Activated CD4-positive, alpha-beta memory T cell treated with anti-CD3 and anti-CD28 coated beads for 36 hours (primary cell): ENCODE measurements at places on chromosomes 13 and 19. TPM values are rescaled to one million over a fixed set of nuclear protein-coding genes. Genes with fewer than 3 reads are reported as not detected.

DNA sequence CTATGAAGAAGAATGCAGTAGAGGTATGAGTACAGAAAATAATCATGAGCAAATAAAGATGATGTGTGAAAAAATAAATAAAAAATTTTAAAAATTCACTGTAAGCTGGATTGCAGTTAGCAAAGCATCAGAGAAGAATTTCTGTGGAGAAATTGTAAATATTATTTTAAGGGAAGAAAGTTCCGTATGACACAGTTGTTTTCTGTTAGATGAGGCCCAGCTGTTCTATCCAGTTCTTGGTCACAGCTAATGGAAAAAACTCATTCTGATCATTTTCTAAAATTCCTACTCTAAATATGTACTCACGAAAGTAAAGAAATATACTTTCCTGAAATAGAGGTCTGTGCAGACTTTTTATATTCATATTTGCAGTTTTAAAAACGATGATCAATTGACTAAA lies 578.8 kb downstream of the DCT start:
- H3K27ac ChIP-seq: no peak overlapping the region
- peaks cover 4% of the 10 kb centered on the region for H3K27me3 ChIP-seq
- H3K4me3 ChIP-seq: no peak overlapping the region
- H3K4me1 ChIP-seq: no peaks in the 10 kb centered on the region
- DNase-seq: no peak
- no peaks in the 10 kb centered on the region for H3K36me3 ChIP-seq

The PINLYP gene
- total RNA-seq: 3.7 TPM

GRCh38 chr13:35923347-35923746 lies 207.8 kb downstream of the DCLK1 start:
- no peaks in the 10 kb centered on the region for H3K36me3 ChIP-seq
- no peaks in the 10 kb centered on the region for H3K4me1 ChIP-seq
- H3K4me3 ChIP-seq: no peak overlapping the region
- peaks cover 2% of the 10 kb centered on the region for H3K27me3 ChIP-seq
- DNase-seq: no peak

DNA sequence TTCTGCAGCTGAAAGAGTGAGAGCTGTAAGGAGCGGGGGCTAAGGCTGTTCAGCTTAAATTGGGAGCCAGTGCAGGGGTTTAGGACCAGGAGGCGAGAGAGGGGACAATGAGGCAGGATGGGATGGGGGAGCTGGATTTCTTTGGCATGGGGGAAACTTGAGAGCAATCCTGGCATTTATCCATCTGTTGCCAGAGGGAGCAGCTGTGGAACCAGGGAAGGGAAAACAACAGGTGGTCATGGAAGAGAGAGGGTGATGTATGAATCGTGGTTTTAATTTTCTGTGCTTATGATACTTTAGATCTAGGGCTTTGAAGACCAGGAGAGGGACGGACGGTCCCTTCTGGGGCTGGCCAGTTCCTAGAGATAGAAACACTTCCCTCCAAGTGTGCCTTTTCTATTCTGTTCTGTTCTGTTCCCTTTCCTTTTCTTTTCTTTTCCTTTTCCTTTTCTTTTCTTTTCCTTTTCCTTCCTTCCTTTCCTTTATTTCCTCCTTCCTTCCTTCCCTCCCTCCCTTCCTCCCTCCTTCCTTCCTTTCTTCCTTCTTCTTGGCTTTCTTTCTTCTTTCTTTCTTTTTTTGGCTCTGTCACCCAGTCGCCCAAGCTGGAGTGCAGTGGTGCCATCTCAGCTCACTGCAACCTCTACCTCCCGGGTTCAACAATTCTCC lies 16.0 kb upstream of the CCL25 start:
- H3K27ac ChIP-seq: no peak overlapping the region
- no peaks in the 10 kb centered on the region for H3K27me3 ChIP-seq

- H3K27me3 ChIP-seq: no peaks in the 10 kb centered on the region
- H3K27ac ChIP-seq: no peak overlapping the region
- no peak overlapping the region for H3K4me3 ChIP-seq
- peaks cover 2% of the 10 kb centered on the region for H3K36me3 ChIP-seq
Measured at GRCh38 chr19:34669305-34669704, 7.7 kb downstream of the SCGB2B2 start.

DNA sequence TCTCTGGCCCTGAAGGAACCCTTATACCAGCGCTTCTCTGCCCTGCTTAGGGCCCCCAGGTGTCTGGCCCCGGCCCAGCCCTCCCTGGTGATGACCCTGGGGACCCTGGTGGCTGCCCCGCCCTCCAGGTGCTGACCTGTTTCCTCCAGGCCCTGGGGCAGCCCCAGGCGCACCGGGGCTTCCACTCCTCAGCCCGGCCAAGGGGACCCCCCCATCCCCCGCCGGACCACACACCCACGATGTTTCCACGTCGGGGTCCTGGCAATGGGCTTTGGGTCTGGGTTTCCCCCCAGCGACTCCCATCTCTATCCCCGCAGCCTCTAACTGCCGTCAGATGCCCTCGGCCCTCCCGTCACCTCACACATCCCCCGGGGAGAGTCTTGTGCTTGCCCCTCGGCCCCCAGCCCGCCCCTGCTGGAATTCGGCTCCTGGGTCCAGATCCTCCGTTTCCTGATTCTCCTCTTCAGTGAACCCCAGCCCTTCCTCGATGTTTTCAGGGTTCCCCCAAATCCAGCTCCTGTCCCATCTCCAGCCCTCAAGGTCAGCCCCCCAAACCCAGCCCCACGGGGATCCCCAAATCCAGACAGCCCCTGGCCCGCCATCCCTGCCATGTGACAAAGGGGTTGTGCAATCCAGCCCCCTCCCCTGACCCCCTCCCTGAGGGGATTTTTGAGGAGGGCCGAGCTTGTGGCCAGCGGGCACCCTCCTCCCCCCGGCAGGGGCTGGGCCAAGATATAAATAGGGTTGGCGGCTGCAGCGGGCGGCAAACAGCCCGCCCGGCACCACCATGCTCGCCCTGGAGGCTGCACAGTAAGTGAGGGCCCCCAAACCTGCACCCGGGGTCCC lies at the start of gene SPIB:
SPIB (plus strand) TSS at position 763 of the 846 bp plus-strand sequence; CDS start at position 788, 25 bp downstream.
- DNase-seq: no peak
- peaks cover 15% of the 10 kb centered on the region for H3K36me3 ChIP-seq
- H3K27ac ChIP-seq: no peak within 1 kb of the TSS
- H3K4me3 ChIP-seq: no peak within 1 kb of the TSS
- H3K4me1 ChIP-seq: peaks cover 5% of the 10 kb centered on the region
